ENCODE measurements at places on chromosomes 2 and 18.

DNA sequence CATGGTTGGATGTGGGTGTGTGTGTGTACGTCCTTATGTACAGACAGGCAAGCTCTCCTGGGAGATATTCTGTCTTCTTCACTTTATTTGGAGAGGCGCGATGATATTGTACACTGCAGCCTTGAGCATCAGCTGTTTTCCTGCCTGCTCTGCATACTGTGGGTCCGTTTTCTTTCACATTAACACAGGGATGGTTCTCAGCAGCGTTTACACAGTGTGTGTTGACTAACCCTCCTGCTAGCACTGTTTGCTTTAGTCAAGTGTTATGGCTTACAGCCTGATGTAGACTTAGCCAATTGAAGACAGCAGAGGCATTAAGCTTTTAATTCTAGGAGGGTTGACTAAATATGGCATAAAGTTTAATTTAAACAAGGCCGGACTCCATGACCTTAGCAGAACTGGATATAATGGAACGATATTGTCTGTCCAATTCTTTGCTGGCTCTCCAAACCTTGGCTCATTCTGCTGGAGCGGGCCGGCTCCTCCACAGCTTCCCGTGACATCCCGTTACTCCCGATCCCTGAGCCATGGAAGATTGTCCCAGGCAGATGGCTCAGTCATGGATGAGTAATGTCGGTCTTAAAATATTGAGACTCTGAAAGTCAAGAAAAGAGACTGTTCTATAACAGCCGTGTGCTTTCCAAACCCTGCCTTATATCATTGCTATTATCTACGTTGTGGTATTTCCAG lies 134.7 kb downstream of the TPGS2 start:
- no peak for DNase-seq

GRCh38 chr18:40011201-40011600 lies 1943.8 kb upstream of the PIK3C3 start:
- DNase-seq: no peak

GRCh38 chr18:40957533-40958070 lies 997.4 kb upstream of the PIK3C3 start:
- no peak for DNase-seq

GRCh38 chr18:45954070-45954934 lies 12.8 kb downstream of the EPG5 start:
- no peak for DNase-seq

- DNase-seq: peak; percentile 40
Measured at GRCh38 chr2:70141902-70142589, 48.8 kb downstream of the C2orf42 start.

DNA sequence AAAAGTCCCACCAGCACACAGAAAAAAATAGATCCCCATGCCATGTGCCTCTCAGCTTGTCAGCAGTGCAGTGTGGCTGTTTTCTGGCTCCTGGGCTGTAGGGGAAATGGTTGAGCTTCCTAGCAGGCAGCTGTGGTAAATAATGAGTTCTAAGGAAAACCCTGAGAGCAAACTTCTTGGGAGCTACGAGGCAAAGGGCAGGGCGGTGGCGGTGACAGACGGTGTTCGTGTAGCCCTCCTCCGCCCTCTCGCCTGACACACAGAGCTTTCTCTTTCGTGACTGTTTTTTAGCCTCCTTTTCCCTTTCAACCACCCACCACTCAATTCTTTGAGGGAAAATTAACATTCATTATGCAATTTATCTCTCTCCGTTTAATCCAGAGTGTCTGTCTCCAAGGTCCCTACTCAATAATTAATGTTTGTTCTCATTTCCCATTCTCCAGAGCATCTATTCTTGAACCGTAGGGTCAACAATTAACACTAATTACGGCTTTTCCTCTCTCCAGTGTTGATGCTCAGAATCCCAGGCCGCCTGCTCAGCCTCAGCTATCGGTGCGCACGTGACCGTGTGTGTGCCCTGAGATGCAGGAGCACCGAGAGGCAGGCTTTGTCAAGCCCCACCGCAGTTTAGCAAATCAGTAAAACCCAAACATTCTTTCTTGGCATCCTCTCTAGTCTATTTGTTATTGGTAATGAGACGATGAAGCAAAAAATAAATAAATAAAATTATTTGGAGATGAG lies 50.1 kb downstream of the KIAA2012 start:
- DNase-seq: no peak

GRCh38 chr18:52615943-52616342 lies 275.9 kb downstream of the DCC start:
- no peak for DNase-seq

DNA sequence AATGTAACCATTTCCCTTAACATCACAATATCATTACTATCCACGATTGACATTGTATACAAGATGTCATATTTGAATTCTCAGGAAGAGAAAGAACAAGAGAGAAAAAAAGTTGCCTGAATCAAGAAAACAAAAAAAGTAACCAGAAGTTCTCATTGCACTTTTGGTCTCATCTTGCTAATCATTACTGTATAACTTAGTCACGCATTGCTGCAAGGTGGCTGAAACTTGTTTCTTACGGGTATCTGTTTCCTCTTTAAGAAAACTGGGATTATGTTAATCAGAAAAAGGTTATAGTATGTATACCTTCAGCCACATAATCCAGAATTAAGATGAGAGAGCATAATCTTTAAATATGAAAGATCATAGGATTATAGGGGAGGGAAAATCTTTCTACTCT lies 639.7 kb upstream of the SYT4 start:
- no peak for DNase-seq

DNA sequence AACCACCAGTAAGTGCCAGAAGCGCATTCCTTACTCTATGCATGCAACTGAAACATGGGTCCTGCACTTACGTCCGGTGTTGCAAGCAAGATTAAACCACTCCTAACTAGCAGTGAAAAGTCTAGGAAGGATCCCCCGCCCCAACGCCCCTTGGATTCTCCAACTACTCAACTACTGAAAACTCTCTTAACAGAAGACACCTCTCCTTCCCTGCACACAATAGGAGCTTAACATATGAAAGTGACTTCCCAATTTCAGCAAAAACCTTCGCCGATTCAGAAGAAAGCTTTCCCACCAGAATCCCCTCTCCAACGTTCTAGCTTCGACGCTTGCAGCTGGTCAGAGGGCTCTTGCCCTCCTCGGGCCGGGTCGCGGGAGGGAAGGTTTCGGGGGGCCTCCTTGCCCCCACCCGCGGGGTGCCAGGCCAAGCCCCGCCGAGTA lies 578 bp downstream of the IWS1 start:
- DNase-seq: peak; percentile 22

DNA sequence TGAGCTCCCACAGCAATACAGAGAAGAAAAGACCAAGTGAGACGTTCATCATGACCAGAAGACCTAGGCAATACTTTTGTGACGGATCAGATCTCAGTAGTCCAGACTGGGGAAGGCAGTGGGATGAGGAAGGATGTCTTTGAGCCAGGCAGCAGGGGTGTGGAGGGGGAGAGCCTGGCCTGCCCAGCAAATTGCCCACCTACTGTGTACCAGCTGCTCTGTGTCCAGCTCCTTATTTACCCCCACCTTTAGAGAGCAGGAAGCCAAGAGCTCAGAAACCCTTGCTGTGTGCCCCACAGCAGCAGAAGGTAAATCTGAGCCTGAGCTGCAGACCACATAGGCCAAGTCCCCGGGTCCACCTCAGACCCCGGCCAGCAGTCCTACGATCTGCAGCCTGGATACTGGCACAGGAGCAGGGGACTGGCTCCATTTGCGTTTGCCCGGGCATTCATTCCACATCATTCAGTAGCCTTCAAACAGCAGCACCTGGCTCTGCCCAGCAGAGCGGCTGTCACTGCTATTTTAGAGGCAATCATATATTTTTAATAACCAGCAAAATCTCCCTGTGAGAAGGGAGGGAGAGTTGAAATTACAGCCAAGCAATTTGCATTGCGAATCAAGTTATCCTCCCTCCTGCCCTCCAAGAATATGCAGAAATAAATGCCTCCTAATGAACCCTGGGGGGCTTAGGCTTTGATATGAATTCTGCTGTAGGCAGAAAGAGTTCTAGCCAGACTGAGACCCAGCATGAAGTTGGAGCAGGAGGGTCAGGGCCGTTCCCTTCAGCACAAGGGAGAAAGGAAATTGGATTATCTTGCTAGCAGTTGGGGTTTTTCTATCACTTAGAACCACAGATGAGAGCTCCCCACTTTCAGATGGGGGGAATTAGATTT lies 110.0 kb upstream of the FZD7 start:
- DNase-seq: no peak

DNA sequence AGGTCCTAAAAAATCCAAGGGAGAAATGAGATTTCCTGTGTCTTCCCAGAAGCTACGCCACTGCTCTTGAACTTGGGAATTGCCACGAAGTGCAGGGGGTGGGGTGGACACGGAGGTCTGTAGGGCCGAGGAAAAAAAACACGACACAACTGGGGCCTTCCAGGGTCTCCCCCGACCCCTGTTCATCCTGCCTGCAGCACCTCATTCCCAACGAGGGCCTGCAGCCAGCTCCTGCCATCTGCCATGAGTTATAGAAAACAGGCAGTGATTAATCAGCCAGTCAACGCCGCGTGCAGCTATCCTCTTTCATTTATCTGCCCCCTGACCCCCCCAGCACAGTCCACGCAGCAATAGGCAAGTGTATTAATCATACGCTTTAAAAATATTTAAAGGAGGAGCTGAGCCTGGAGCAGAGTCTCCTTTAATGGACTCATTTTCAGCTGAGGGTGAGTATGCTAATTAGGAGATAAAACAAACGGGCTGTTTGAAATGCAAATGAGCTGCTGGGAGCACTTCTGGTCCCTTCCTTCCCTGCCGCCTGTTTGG lies 209.9 kb downstream of the TFCP2L1 start:
- DNase-seq: peak; percentile 36

DNA sequence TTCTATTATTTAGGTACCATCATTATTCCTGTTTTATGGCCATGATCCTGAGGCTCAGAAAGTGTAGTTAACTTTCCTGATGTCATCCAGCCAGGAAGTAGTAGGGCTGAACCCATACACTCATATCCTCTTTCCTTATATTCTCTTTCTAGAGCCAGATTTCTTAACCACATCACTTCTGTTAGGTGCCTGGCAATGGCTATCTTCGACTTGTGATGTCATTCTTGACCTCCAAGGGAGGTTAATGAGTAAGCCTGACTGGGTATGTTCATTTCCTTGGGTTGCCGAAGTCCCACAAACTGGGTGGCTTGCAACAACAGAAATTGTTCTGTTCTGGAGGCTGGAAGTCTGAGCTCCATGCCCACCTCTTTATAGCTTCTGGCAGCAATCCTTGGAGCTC lies 43.4 kb downstream of the ITGB6 start:
- peak; percentile 41 for DNase-seq

DNA sequence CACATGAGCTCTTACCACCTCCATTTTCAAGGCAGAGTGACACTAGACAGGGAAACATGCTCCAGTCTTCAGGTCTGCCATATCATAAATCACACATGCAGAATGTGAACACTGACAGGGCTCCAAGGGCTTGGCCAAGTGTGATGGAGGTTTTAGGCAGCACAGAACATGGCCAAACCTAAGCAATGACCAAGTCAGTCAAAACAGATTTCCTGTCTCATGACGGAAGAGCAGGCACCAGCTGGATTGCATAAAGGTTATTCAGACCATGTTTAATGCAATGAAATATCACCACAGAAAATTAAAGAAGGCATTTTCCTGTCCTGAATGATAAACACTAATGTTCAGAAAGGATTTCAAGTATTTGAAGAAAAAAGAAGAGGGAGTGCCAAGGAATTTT lies 72.5 kb downstream of the SUMO1 start:
- DNase-seq: peak; percentile 7

- peak; percentile 62 for DNase-seq
Measured at GRCh38 chr2:172969166-172969565, 106.5 kb upstream of the MAP3K20 start.

GRCh38 chr2:40016151-40016885 lies 237.3 kb upstream of the THUMPD2 start:
- no peak for DNase-seq

DNA sequence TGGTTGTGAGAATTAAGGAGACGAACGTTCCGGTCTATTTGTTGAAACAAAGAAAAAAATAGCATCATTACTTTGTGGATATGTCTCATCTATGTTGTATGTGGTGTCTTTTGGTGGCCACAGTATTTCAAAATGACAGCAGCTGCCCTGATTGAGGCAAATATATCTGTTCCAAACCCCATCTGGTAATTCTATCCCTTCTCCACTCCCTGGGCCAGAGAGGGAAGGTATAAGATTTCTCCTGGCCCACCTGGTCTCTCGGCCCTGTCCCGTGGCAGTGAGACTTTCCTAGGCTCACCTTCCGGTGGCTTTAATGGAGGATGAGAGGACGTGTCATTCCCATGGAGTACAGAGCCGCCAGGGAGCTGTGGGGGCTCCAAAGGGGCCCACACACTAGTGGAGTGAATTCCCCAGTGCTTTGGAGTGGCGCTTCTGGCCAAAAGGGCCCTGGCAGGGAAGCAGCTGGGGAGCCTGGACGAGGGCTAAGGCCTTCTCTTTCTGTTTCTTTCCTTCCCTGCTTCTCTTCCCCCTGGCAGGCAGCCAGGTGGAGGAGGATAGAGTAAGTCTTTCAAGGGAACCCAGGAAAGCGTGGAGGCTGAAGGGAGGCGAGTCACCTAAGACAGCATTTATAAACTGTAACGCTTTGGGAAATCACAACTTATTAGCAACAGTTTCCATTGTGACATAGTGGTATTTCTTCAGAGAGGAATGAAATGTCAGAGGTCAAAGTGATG lies 5.6 kb downstream of the FOSL2 start:
- DNase-seq: peak; percentile 73

- no peak for DNase-seq
Measured at GRCh38 chr2:4272261-4272858, 569.0 kb downstream of the DCDC2C start.

- DNase-seq: no peak
Measured at GRCh38 chr2:146874260-146874658, 970.6 kb upstream of the ACVR2A start.

GRCh38 chr18:48049757-48050156 lies 119.3 kb upstream of the SMAD2 start:
- no peak for DNase-seq

DNA sequence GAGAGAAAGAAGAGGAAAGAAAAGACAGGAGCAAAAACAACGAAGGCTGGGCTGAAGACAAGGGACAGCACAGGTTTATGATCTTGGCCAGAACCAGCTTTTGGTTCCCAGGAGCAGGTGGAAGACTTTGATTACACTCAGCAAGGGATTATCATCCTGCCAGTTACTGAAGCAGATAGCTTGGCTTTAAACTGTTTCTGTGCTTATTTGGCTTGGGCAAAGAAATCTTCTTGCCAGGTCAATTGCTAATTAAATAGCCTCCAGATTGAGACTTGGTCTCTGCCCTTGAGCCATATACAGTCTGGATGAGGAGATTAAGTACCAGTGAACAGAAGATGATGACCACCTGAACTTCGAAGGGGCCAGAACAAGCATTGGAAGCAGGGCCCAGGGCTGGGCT lies 22.3 kb upstream of the GRP start:
- DNase-seq: no peak

GRCh38 chr2:46497766-46498165 lies 18.4 kb downstream of the TMEM247 start:
- no peak for DNase-seq

- DNase-seq: no peak
Measured at GRCh38 chr2:72562451-72563153, 263.2 kb downstream of the EXOC6B start.

- DNase-seq: no peak
Measured at GRCh38 chr18:74778191-74778847, 180.6 kb downstream of the ZNF407 start.

GRCh38 chr2:160251569-160251968 lies 51.5 kb upstream of the ITGB6 start:
- no peak for DNase-seq

GRCh38 chr2:231144896-231145295 lies 20.1 kb upstream of the HTR2B start:
- DNase-seq: no peak

GRCh38 chr18:78562531-78562961 lies 417.1 kb upstream of the SALL3 start:
- no peak for DNase-seq

Measured in inflammatory macrophage treated with lipopolysaccharide for 1 hour (primary cell).